ENCODE measurements at places on chromosomes 1 and 21.

DNA sequence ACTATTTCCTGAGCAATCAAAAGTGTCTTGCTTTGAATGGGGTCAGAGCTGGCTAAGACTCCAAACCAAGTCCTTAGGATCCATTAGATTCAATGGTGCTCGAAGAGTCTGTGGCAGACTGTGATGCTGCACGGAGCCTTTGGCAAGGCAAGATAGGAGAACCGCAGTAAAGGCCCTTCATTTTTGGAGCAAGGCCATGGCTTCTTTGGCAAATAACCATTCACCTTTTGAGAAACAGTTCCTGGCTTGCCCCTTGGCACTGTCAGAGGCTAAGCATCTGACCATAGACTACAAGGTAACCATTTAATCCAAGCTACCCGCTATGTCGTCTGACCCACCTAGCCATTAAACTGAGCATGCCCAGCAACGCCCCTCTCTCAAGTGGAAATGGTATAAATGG is 45.2 kb downstream of the EDN2 start:
- no peak for DNase-seq

DNA sequence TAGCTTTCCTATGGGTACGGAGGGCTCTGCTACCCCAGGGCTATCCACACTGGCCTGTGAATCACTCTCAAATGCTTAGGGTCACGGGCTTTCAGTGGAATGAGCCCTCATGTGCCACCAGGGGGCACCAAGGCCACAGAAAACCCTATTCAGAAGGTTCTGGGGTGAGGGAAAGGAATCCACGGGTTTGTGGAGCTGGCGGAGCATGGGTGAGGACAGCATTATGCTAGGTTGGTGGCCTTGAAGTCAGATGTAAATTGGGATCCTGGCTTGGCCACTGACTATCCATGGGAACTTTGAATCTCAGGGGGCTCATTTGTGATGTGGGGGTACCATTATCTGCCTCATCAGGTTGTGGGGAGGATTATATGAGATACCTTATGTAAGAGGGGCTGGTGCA is 5.1 kb upstream of the LAMTOR5 start:
- DNase-seq, result peak; percentile 55

DNA sequence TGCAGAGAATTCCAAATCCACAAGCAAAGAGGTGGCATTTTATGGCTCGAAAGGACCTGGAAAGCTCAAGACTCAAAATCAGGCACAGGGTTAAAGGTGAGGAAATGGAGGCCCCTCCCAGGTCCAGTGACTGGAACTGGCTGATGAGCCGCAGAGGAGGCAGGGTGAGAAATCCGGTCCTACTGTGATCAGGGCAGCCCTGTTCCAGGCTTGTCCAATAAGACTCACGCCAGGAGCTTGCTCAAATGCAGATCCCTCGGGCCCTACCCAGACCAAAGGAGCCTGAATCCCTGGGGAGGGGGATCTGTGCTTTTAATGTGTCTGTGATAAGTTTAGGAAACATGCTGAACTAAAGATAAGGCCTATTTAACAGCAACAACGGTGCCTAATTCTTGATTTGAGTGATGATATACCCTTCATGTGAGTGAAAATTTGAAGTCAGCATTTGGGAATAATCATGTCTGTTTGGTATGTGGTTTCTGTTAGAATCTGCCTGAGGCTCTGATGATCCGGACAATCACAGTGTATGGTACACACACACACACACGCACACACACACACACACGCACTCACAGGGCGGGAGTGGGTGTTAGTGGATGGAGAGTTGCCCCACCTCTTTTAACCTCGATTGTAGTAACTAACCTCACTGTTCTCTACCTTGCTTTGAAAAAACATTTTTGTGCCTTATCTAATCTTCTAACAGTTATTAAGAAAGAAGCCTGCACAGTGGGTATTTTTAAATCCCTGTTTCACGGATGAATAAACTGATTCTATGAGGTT is 54.1 kb upstream of the LYST start:
- peak; percentile 39 for DNase-seq

DNA sequence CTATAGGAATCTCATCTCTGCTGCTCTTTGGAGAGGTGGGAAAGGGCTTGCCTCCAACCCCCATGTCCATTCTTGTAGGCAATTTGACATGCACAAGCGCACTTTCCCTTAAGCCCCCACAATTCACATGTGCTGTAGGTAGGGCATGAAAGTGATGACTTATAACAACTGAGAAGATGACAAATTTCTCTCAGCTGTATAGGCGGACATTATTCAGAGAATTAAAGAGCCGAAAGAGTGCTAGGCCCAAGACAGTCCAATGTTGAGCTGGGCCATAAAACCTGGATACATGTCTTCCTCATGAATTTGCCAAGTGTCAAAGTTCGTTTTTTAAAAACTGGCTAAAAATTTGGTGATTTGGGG is 106.3 kb upstream of the LYPLAL1 start:
- DNase-seq, result no peak

GRCh38 chr1:116874733-116875249 is 34.9 kb upstream of the PTGFRN start:
- DNase-seq, result peak; percentile 40

GRCh38 chr1:51758310-51758709 is 120.2 kb downstream of the NRDC start:
- DNase-seq, result no peak

GRCh38 chr1:161085165-161085564 is 4.2 kb downstream of the NECTIN4 start:
- no peak for DNase-seq

Data from NCI-H226 (cell line).